AG08395 (cell line): ENCODE measurements at places on chromosomes 3 and 15.

DNA sequence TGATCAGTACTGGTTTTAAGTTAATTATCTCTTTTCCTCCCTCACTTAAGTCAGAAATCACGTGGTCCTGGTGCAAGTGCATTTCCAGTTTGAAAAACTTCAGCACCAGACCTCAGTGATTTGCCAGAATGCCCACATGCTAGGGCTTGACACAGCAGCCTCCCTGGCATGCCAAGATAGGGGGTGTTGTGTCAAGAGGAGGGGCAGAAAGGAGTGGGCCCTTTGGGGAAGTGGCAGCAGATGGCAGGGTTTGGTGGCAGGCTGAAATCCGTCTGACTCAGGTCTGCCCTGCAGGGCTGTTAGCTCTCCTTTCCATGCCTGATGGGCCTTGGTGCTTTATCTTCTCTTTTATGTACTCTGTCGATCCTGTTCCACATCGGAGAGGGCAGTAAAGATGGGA, 23.4 kb downstream of the PXK start:
- no peak for DNase-seq

DNA sequence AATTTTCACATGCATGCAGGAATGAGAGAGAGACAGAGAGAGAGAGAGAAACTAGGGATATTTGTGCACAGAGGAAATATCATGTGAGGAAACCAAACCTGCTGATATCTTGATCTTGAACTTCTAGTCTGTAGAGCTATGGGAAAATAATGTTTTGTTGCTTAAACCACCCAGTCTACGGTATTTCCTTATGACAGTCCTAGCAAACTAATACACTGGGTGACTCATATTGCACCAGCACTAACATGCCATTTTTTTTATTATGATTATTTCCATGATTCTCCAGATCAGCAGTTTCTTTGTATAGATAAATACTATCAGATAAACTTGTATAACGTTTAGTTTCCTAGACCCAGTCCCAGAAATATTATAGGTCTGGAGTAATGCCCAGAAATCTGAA, 1259.0 kb downstream of the ZPLD1 start:
- DNase-seq, result no peak

DNA sequence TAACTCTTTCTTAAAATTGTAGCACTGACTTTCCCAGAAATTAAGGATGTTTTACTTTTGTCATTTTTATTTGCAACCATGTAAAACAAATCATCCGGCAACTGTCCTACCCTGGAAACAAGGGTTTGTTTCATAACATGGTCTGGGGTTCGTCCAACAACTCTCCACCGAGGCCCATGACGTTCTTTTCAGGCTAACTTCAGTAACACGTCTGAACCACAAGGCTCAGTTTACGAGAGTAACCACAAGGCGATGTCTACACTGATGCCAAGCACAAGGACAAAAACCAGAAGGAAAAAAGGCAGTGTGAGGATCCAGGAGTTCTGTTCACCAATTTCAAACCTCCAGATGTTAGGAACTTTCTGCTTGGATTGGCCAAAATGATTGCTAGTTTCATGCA, 546.1 kb downstream of the NTRK3 start:
- peak; percentile 10 for DNase-seq

DNA sequence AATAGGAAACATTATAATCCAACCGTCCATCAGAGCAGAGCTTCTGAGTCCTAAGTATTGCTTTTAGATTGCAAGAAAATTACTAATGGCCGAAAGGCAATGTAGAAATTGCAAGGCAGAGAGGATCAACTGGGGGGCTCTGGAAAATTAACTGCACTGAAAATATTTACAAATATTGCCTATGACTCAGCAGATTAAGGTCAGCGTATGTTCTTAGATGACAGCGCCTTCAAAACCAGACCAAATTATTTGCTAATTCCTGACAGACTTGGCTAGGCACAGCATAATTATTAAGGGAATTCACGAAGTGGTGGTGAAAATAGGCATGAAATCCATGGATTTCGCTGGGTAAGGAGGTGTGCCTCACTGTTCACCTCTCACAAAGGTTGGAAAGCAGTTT, 947.7 kb downstream of the TUSC7 start:
- DNase-seq, result no peak

GRCh38 chr3:11803977-11804892, 42.5 kb downstream of the TAMM41 start:
- peak; percentile 78 for DNase-seq

- DNase-seq, result no peak
Measured at GRCh38 chr3:127518456-127519081, 72.0 kb downstream of the TPRA1 start.

DNA sequence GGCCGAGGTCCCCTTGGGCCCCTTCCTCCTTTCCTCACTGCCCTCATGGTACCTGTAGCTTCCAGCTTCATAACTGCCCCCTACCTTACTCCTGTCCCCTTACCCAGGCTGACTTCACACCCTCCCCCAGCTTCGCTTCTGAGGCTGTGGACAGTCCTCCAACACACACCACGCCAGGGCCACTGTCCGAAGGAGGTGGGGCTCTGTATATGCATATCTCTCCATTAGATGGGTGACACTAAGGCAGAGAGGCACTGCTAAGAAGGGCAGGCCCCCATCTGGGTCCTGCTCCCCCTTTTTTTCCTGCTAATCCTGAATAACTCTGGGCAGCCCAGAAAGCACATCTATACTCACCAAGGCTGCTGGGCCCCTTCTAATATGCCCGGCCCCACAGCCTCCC, 1.0 kb upstream of the COL7A1 start:
- DNase-seq, result no peak

DNA sequence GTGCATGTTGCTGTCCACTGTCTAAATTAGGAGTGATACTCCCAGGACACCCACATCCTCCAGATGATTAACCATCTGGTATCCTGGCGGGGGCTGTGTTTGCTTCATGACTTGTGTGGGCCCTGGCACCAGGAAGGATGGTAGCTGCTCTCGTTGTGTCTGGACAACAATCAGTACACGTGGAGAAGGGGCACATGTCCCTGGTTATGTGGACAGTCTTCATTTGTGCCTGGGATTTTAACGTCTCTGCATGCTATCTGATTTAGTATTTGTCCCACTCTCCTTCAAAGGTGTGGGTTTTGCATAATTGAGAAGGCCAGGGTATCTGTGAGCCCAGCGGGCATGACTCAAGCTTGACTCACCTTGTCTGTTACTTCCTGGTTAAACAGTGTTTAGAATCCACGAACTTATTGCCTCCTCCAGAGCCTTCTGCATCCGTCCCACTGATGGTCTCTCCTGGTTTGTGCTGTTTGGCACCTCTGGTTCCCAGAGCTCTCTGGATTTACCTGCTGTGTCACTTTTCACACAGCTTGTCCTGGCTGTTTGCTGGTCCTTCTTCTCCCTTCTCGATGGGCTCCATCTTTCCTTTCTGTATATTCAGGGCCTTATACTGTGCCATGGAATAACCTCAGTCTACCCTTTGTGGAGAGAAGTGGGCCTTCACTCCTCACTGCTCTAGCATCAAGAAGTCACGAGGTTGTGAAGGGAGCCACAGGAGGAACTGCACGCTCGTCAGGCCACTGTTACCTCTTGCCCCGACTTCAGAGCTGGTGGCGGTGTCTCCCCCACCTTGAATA, 32.5 kb downstream of the ARNT2 start:
- peak; percentile 29 for DNase-seq

- DNase-seq, result no peak
Measured at GRCh38 chr3:30508339-30508738, 98.1 kb upstream of the TGFBR2 start.

DNA sequence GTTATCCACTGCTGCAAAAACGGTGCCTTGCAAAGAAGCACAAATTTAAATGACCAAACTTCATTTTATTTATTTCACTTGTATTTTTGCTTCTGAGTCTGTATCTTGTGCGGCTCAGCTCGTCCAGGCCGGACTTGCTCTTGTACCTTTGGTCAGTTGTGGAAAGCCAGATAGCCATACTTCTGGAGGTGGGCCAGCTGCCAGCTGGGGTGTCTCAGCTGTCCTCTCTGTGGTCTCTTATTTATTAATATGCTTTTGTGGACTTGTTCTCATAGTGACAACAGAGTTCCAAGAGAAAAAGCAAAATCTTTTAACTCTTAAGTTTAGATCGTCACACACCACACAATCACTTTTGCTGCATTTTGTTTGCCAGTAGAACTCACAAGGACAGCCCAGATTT, 87.7 kb downstream of the IL1RAP start:
- no peak for DNase-seq

GRCh38 chr3:10468613-10469354, 36.6 kb downstream of the ATP2B2 start:
- DNase-seq, result no peak

- peak; percentile 76 for DNase-seq
Measured at GRCh38 chr3:100463002-100463401, 29.4 kb upstream of the TMEM45A start.

GRCh38 chr3:123651449-123652341, 66.8 kb upstream of the HACD2 start:
- DNase-seq, result no peak

DNA sequence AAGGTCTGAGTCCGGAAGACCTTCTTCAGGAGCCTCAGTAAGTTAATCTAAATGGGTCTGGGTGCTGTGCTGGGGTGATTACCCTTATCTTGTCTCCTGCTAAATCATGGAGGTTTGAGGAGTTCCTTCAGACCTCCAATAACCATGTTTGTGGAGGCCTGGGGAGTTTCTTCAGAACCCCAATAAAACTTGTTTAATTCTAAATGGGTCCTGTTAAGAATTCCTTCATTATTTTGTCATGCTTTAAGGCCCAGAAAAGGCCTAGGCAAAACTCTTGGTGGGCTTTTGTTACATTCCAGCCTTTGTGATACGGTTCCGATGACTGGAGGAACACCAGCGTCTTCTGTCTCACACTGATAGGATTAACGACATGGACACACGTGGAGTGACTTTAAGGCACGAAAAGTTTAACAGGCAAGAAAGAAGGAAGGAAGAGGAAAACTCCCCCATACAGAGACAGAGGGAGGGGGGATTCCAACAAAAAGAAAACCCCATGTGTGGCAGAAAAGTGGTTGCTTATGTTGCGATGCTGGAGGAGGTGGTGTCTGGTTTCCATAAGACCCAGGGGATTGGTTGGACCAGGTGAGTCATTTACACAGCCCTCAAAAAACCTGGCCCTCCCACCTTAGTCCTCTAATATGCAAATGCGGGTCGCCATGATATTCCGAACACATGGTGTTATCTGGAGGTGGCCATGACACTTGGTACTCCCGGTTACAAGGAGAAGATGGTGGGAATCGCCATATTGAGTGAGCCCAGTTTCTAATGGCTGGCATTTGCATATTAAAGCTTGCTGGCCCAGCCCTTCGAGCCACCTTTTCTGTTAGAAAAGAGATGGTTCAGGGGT, 72.6 kb upstream of the MFGE8 start:
- no peak for DNase-seq

DNA sequence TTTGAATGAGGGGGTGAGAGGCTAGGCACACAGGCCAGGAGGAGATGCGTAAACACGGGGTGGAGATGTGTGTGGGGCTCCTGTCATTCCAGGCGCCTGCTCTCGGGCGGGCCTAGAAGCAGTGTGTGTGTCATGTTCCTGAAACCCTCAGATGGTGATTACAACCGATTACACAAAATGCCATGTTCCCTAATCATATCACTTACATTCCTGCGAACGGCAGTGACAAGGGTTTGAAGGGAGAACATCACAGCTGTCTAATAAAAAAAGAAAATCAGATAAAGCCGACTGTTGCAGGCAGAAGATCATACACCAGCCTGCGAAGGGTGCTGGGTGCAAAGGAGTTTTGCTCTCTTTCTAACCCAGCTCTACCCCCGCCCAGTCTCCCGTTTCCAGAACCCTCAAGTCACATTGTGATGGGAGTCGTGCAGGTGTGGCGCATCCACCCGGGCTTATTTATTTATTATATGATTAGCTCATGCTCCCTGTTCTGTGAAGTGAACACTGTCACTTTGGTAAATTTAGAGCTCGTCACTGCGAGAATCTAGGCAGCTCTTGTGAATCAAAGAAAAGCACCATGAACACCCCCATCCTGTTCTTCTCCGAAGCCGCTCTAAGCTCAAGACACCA, 140.3 kb downstream of the NR2F2 start:
- DNase-seq, result no peak

GRCh38 chr3:188507244-188507720, 353.3 kb downstream of the LPP start:
- DNase-seq, result peak; percentile 75

- DNase-seq, result no peak
Measured at GRCh38 chr3:49912881-49913281, 9.2 kb upstream of the MST1R start.

DNA sequence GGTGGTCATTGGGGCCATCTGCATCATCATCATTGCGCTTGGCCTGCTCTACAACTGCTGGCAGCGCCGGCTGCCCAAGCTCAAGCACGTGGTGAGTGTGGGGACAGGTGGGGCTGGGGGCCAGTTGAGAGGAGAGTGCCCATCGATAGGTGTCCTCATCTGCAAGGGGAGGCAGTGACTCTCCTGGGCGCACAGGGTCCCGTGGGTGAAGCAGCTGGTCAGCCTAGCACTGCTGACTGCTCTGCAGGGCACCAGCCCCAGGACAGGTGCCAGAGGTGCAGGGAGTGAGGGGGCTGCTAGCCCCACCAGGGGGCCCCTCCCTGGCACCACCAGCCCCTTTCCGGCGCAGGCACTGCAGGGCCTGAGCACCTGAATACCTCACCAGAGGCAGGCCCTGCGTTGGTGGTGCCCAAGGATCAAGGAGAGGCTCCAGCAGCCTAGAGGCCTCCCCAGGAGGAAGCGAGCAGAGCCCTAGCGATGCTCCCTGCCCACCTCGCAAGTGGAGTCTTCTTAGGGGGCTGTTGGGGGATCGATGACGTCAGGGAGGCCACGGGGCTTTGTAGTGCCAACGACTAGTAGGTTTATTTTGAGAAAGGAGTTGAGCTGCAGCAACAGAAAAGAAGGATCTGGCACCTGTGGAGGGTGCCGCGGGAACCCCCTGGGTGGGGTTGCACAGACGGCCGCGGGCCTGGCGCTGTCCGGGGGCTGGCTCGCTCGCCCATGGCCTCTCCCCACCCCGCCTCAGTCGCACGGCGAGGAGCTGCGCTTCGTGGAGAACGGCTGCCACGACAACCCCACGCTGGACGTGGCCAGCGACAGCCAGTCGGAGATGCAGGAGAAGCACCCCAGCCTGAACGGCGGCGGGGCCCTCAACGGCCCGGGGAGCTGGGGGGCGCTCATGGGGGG, 976 bp upstream of the ABTB1 start:
- peak; percentile 28 for DNase-seq
